ENCODE measurements at places on chromosomes 3 and 15.

DNA sequence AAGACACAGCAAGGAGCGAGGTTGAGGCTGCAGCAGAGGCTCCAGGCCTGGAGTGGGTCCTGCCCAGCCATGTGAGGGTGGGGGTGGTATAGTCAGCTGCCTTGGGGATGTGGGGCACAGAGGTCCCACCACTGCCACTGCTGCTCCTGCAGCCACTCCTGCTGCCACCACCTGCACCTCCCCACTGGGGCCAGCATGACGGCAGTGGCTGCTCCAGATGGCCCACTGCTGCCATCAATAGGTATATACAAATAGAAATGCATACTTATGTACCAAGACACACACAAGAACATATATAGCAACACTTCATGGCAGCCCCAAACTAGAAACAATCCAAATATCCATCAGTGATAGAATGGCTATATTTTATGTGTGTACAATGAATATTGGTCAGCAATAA, 10.0 kb upstream of the TOP2B start:
- DNase-seq, result no peak

GRCh38 chr3:175288621-175289020, 429.5 kb downstream of the NAALADL2 start:
- no peak for DNase-seq

GRCh38 chr3:159838938-159839337, 149.7 kb upstream of the IL12A start:
- no peak for DNase-seq

DNA sequence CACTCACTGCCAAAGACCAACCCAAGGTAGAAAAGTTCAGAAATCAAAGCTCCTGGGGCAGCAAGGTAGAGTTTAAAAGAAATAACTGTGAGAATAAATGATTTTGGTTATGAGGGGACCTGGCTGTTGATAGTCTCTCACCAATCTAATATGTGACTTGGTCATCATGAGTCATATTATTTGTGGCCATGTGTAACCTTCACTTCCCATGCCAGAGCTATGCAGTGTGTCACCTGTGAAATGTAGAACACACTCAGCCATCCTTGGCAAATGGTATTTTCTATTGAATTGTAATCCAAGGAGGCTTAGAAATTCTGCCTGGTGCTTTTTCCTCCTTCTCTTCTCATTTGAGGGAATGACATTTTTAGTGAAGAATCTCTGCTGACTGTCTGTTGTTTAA, 184.2 kb upstream of the STAC start:
- DNase-seq, result no peak

DNA sequence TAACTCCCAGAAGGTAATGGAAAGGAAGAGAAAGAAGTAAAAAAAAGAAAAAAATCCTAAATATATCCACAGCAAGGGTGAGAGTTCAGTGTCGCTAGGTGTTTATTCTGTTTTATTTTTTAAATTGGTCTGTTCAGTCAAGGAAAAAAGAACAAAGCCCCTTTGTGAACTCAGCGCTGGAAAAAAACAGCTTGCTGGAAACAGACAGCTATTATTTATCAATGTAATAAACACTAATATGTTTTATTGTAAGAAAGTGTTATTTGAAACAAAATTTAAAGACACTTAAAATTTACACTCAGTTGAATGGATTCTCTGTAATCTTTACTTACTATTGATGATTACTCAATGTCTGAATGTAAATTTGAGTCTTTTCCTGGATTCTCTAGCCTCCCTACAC, 32.3 kb upstream of the LEKR1 start:
- DNase-seq, result no peak

Measured in activated T-cell treated with anti-CD3 and anti-CD28 coated beads for 4 hours (primary cell).